GM12864 (cell line): ENCODE measurements at places on chromosomes 12 and 14.

DNA sequence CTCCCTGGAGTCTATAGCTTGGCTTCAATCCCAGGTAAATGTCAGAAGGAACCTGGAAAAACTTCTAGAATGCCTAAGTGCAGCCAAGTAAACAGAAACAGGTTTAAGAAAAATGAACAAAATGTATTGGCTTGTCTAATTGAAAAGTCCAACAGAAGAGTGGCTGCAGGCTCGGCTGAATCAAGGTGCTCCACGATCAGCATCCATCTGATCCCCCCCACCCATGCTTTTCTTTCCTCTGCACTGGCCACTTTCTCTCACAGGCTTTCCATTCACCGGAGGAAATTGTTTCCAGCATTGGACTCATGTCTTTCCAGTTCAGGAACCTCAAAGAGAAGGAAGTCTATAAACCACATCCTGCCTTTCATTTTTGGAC is 42.0 kb upstream of the C14orf180 start:
- no peak for DNase-seq

DNA sequence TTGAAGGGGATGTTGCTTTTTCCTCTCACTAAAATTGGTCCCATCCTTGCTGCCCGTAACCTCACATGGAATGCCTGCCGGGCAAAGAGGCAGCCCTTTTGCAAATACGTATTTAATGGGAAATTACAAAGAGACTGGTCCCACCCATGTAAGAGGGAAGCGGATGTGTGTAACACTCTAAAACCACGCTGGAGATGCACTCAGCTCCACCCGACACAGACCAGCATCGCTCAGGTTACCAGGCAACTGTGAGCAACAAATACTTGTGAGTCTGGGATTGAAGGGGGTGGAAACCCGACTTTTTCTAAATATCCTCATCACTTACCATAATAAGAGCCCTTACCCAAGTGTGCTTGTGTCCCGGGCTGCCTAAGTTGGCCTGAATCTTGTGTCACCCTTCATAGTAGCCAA is 47.7 kb downstream of the ELK3 start:
- DNase-seq, result no peak

GRCh38 chr12:11839091-11839641 is 189.7 kb downstream of the ETV6 start:
- no peak for DNase-seq

DNA sequence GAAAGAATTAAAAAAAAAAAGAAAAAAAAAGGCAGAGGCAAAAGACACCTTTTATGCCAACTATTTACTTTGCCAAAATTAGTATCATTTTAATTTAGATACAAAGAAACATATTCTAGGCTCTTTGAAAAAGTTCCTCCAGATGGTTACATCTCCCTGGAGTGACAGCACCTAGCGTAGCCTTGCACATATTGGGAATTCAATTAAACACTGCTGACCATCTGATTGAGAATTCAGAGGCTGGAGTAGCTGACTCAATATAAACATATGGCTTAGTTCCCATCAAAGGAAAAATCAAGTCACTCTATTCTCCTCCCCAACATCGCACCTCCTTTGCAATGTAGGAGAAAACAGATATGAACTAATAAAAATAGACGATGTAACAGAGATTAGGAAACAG is 36.4 kb downstream of the ANKS1B start:
- no peak for DNase-seq

DNA sequence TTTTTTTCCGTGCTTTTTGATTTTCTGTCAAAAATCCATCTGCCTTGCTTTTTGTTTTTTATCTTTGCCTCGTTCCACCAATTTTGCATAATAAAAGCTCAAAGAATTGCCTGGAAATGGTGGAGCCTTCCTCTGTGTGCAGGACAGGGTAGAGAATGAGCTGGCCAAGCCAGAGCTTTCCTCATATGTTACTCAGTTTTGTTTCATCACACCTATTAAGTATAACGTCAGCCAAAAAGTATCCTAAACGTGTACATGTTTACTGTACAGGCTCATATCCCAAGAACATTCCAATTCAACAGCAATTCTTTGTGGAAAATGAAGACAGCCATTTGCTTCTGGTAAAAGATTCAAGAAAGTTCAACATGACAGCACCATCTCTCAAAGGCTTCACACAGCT is 191.2 kb upstream of the LMNTD1 start:
- DNase-seq, result no peak

DNA sequence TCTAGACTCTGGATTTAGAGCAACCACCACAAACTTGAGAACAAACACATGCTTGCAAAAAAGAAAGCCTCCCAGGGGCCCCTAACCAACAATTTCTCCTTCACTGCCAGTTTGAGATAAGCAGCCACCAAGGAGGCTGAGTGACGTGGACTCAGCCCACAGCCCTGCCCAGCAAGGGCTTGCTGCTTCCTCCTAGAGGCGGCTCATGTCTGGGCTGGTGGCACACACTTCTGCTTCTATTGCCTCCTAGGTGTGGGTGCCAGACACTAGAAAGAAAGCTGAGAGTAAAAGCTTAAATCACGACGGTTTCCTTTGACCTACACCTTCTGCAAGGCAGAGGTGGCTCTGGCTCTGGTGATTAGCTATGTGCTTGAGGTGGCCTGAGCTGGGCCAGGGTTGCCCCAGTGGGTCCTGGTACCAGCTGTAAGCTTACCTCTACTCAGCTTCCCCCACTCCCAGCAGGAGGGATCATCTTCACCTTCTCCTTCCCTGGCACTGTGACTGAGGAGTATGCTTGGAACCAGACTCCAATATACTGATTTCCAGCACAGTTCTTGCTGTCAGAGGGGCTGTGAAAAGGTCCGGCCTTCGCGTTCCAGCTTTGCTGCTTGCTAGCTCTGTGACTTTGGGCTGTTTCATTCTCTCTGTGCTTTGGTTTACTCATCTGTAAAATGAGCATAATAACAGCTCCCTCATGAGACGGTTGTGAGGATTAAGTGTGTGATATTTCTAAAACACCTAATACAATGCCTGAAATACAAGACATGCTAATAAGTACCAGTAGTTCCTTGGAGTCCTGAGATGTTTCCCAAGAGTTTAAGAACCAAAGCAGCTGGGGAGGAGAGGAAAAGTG is 89.7 kb upstream of the PARP11 start:
- DNase-seq, result no peak

- no peak for DNase-seq
Measured at GRCh38 chr12:68378872-68379606, 46.9 kb upstream of the MDM1 start.

GRCh38 chr12:57896115-57896433 is 45.3 kb upstream of the ATP23 start:
- no peak for DNase-seq

- DNase-seq, result no peak
Measured at GRCh38 chr12:124684971-124685688, 117.7 kb upstream of the NCOR2 start.

GRCh38 chr14:94058674-94059138 is 22.3 kb downstream of the DDX24 start:
- no peak for DNase-seq

DNA sequence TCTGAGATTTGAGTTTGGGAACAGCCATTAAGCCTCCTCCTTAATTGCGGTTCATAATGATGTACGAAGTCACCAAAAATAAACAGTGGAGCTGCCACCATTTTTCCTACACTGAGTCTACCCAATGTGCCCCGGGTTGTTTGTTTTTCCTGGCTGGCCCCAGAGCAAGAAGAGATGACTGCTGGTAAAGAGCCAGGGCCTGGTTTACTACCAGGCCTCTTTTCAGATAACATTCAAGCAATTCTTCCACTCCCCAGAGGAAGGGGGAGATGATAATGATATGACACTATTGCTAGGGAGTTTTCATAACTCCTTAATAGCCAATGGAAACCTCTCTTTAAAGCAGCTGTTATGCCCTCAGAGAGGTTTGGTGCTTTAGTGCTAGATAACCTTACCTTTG is 42.3 kb downstream of the BRAP start:
- no peak for DNase-seq

DNA sequence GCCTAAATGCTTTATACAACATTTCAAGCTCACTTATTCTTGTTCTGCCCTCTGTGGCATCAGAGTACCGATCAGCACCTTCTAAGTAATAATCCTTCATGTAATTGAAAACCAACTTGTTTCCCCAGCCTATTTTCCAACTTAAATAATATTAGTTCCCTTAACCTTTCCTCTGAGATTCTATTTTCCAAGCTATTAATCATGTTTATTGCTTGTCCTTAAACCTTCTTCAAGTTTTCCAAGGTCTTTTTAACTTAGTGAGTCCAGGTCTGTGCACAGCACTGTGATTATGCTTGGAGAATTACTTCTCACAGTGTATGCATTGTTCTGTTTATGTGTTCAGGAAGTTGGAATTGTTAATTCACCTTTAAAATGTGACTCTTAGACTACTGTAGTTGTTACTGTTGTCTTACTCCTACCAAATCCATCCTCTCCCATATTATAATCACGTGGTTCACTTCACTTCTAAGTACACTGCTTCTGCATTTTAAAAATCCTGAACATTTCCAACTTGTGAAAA is 1039.3 kb upstream of the FOXG1 start:
- DNase-seq, result no peak

DNA sequence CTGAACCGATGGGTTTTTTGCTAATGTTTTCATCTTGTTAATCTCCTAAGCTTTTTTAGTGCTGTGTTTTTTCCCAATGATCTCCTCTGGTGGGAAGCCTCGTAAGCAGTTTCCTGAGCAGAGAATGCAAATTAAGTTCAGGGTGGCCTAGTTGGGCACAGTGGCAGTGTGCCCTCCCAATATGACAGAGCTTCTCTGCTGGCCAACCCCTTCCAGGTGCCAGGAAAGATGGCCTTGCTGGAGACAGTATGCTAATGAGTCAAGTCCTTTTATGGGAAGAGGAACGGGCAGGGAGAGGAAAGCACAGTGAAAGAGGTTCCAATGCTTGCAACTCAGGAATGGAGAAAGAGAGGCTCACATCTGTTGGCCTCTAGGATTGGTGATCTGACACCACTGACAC is 115.8 kb downstream of the GCH1 start:
- DNase-seq, result no peak

- DNase-seq, result no peak
Measured at GRCh38 chr14:99273766-99274345, 1.9 kb upstream of the BCL11B start.

DNA sequence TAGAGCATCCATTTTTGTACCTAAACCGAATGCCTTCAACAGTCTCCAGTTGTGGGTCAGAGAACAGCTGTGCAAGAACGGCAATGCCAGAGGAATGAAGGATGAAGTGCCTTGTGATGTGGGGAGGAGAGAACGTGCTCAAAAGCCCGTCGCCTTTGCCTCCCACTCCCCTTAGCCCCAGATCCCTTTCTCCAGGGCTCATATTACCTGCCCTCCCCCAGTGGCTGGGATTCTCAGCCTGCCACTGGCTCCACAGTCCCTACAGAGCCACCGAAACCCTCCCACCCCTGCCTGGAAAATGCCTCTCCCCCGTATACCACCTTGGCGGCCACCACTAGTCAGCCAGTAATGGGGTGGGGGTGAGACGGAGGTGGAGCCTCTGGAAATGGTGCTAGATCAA is 158.5 kb downstream of the ZFP36L1 start:
- DNase-seq, result no peak

GRCh38 chr14:23454445-23454856 is 15.1 kb upstream of the NGDN start:
- no peak for DNase-seq

- no peak for DNase-seq
Measured at GRCh38 chr14:105178069-105178867, 2.8 kb downstream of the NUDT14 start.
